Activated gamma-delta T cell treated with Interleukin-2 at 50 U/mL for 16 hours (primary cell): ENCODE measurements at places on chromosomes 5 and 9.

GRCh38 chr5:159781626-159782157 is 134.6 kb upstream of the ADRA1B start:
- no peak for DNase-seq

DNA sequence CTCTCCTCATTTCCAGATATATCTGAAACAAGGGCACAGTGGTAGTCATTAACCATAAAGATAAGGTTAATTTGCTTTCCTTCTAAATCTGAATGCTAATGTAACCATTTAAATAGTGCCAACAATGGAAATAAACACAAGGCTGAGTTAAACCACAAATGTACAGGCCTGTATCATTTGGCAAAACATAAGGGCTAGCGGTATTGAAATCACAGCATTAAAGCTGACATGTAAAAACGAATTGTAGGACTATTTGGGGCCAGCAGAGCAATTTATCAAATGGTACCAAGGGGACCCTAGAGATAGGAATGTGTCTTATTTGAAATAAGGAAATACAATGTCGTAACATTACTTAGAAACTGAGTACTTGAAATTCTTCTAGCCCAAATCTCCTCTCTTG is 247.5 kb upstream of the RPS23 start:
- DNase-seq: no peak

- DNase-seq: no peak
Observed at GRCh38 chr9:133122935-133123611, 2.0 kb upstream of the RALGDS start.

DNA sequence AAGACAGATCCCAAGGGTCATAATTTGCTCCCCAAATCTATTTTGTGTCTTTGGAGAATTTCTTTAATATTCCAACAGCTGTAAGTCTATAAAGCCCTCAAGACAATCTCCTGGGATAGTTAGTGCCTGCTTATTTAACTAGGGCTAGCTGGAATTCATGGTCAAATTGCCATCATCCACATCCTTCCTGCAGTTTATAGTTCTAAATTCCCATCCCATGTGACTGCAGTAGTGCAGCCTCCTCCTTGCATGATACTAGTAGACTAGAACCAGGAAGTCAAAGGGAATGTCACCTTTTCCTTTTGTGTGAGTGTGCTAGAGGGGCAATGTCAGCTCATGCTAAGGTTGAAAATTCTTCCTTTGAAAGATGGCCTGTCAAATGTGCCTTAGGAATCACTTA is 214.8 kb upstream of the PIK3R1 start:
- no peak for DNase-seq

DNA sequence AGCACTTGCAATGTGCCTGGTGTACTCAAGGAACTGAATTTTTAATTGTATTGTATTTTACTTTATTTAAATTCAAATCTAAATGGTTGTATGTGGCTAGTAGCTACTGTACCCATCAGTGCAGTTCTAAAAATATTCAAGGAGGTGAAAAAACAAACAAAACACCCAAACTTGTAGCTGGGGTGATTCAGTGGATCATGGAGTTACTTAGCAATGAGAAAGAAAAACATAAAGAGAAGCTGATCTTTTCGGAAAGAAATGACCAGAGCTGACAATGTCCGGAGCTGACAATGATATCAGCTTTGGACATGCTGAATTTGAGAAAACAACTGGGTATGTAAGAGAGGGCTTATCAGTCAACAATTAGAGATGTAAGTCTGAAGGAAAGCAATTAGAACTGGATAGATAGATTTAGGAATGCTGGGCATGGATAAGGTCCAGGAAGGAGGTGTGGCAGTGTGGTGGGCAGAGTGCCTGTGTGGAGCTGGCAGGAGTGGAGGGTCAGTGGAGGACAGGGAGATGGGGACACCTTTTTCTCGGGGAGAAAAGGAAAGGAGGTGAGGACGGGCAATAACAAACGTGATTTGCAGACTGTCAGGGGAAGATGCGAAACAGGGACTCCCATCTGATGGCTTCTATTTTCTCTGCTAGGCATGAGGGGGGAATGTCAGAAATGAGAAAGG is 113.2 kb downstream of the DCP2 start:
- DNase-seq: no peak

GRCh38 chr5:23763170-23763569 is 255.8 kb downstream of the PRDM9 start:
- DNase-seq: no peak

- no peak for DNase-seq
Observed at GRCh38 chr9:18159254-18159653, 314.7 kb upstream of the ADAMTSL1 start.

DNA sequence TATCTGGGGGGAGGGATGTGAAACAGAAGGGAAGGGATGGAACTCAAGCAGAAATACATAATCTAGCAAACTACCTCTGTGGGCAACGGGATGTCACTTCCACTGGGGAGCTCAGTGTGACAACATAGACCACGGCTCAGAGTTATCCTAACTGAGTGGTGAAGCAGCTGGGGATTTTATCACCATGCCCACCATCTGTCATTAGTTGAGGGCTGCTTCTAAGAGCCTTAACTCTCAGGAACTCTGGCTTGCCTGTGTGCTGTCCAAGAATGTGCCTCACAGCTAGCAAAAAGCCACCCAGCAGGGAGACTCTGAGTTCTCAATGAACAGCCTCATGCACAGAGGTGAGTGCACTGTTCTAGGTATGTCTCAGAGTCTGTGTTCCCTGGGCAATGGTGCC is 90.6 kb upstream of the CXCL14 start:
- DNase-seq: no peak

DNA sequence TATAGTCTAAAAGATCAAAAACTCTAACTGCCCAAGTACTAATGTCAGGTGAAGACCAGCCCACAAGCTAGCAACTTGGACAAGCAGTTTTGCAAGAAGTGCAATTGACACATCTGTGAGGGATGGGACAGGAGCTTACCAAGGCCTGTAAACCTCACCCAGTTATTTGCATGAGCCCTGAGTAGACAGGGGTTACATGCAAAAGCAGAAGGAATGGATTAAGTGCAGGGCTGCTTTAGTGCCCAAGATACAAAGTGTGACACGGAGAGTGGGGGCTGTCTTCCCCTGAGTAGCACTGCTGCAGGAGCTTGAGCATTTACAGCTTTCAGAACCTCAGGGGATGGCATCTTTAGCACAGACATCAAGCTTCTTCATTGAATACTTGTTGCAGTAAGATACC is 286.7 kb downstream of the ELAVL2 start:
- no peak for DNase-seq

DNA sequence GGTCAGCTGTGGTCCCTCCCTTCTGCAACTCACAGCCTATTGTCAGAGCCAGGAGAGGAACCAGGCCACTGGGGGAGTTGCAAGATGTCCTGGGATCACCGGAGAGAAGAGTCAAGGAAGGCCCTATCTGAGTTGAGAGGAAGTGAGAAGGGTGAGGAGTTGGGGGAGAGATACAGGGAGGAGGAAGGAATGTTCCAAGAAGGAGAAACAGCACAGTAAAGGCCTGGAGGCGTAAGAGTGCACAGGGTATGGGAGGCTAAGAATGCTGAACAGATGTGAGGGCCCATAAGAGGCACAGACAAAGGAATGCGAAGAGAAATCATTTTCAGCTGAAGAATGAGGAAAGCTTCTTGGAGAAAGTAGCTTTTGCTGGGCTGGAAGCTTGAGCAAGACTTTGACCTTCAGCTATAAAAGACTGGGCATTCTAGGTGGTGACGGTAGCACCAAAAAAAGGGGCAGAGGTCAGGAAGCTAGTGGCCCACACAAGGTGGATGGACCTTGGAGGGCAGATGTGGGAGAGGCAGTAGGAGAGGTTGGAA is 21.6 kb upstream of the CSF1R start:
- no peak for DNase-seq

DNA sequence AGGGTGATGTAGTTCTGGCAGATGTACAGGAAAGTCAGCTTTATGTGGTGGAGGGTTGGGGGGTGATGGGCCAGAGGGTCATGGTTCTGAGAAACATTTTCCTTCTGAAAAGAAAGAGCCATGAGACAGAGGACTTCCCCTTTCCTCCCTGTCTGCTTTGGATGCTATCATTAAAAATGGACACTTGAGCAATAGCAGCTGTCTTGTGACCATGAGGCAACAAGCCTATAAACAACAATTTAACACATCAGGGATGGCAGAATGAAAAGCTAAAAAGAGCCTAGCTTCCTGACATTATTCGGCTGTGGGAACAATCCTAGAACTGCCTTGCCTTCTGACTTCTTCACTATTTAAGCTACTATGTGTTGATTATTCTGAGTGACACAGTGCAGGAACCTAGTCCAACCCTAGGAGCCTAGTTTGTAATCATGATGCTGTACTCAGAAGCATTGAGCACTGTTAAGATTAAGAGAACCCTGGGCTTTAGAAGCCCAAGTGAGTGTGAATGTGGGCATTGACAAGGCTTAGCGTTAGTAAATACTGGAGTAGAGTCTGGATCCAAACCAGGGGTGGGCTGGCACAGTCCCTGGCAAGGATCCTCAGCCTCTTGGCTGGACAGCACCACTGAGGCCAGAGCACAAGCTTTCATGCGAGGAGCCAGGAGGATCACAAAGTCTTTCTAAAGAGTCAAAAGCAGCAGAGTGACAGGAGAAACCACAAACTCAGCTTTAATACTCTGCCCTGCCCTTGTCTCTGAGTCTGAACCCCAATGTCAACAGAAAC is 178.5 kb upstream of the EGFLAM start:
- DNase-seq: no peak

- no peak for DNase-seq
Observed at GRCh38 chr9:120441426-120442307, 138.3 kb downstream of the CDK5RAP2 start.

GRCh38 chr5:140075371-140075770 is 32.3 kb upstream of the NRG2 start:
- DNase-seq: no peak

GRCh38 chr9:7894231-7894630 is 94.7 kb upstream of the DMAC1 start:
- DNase-seq: no peak
